RWPE2 (cell line): ENCODE measurements at places on chromosomes 1 and 21.

DNA sequence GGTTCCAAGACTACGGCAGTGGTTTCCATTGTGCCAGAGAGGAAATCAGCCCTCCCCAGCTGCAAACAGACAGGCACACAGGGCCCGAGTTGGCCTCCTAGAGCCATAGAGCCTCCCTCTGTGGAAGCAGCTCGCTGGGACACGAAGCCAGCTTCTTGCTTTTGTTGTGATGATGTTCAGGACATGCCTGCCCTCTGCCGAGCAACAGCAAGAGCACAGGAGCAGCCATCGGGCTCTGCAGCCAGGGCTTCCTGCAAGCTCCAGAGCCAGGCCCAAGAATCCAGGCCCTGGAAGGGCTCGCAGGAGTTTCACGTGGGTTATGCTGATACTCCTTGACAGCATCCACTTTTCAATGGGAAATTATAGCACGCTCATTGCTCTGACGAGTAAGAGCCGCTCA lies 18.5 kb downstream of the NPHP4 start:
- DNase-seq, result no peak

GRCh38 chr1:95012389-95012788 lies 60.4 kb downstream of the ALG14 start:
- no peak for DNase-seq

- no peak for DNase-seq
Measured at GRCh38 chr1:201395936-201396335, 3.2 kb downstream of the LAD1 start.

DNA sequence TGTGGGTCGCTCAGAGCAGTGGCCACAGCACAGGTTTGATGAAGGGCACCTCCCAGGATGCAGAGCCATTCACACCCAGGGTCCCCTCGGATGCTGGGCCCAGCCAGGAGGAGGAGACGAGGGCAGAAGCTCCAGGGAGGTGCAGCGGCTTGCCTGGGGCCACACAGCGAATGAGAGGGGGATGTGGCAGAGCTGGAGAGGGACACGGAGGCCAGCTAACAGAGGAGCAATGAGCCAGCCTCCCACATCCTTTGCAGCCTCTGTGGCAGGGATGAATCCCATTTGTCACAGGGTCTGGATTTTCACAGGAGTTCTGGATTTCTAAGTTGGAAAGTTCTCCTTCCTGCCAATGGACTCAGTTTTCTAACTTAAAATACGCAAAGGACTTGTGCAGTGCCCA lies 35.9 kb downstream of the CHD5 start:
- no peak for DNase-seq

GRCh38 chr1:2544875-2545640 lies 11.1 kb upstream of the TNFRSF14 start:
- DNase-seq, result no peak

DNA sequence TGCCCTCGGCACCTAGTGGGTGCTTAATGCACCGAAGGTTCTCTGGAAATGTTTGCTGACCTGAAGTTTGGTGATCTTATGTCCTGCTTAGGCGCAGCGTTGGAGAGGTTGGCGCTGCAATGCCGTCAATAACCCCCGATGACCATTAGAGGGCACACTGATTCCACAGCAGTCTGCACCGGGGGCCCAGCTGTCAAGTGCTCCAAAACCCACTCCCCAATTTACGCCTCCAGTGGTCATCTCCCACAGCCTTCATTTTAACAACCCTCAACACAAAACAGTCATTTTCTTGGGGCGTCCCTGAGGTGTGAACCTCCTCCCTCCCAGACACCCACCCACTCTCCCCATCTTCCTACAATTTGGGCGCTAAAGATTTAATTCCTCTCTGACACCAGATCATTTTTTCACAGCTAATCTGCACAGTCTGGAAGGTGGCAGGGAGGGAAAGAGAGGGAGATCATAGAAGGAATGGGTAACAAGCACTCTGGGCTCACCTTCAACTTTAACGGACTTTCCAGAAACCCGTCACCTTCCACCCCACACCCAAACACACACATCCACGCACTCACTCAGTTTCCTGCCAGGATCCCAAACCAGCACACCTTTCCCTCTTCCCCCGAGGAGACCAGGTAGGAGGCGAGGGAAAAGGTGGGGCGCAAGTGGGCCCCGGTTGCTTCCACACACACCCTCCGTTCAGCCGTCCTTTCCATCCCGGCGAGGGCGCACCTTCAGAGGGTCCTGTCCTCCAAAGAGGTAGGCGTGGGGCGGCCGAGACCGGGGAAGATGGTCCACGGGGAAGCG lies 570 bp upstream of the NPR1 start:
- no peak for DNase-seq

DNA sequence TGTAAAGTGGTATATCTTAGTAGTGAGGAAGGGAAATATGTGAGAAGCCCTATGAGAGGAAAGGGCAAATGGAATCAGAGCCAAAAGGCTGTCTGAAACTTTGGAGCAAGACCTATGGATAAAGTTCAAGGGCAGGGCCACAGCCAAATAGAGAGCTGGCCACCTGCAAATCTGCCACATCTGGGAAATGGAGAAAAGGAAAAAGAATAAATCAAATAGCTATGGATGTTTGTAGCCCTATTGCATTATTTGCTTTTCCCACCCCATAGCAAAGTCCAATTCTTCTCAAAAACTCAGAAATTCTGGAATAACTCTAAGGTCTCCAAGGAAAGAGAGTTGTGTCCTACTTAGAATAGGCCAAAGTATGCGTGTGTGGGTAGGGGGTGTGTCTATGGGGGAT lies 4.0 kb upstream of the HLX start:
- DNase-seq, result no peak

DNA sequence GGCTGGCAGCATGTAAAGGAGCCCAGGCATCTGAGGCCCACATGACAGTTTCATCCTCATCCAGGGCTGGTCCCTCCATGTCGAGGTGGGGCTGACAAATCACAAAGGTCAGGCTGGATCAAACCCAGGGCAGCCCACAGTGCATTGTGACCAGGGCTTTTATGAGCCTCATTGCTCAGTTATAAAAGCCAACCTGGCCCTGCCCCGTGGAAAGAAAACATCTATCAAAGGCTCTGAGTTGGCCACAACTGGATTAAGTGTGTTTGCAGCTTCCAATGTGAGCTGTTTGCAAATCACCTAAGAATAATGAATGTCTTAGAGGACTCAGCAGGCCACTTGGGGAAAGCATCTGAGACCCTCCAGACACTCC lies 45.4 kb downstream of the GRHL3 start:
- DNase-seq, result no peak

- no peak for DNase-seq
Measured at GRCh38 chr1:8740034-8740449, 77.4 kb downstream of the RERE start.

- no peak for DNase-seq
Measured at GRCh38 chr1:54696262-54696661, 19.4 kb upstream of the TTC4 start.

- no peak for DNase-seq
Measured at GRCh38 chr1:44826375-44827196, 16.5 kb downstream of the PTCH2 start.

GRCh38 chr1:52914463-52914862 lies 7.1 kb downstream of the ECHDC2 start:
- no peak for DNase-seq

- DNase-seq, result no peak
Measured at GRCh38 chr1:244067893-244068292, 16.8 kb downstream of the ZBTB18 start.

DNA sequence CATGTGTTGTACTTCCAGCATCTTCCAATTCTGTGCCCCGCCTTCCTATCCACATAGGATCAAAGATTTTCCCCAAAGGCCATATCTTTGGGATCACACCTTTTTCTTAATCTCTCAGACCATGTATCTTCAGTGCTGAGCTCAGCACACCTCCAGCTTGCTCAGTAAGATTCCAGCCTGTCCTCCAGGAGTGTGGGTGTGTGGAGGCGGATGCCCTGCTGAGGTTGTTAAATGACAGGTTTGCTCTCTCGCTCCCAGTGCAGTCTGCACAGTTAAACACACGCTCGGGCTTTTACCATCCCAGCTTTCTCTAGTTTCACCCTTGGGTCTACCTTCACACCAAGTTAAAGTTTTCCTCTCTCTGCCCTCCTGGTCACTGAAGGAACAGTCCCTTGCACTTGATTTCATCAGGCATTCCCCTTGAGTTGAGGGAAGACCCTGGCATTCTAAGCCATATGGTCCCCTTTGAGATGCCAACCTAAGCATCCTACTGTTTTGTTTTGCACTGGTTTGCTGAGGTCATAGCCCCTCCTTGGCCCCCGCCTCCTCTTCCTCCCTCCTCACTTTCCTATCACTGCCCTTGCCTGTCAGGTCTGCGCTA lies 13.7 kb downstream of the MYOG start:
- DNase-seq, result peak; percentile 4

DNA sequence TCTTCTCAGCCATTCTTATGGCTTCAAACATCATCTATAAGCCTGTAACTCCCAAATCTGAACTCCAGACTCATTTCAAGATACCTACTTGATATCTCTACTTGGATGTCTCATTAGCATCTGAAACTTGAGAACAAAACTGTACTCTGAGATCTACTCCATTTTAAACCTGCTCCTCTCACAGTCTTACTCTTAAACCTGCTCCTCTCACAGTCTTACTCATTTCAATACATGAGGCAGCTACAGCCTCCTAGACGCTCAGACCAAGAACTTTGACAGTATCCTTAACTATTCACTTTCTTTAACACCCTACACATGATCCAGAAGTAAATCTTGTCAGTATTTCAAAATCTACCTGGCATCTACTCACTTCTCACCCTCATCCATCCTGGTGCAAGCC lies 54.3 kb downstream of the NBPF6 start:
- DNase-seq, result no peak

- peak; percentile 83 for DNase-seq
Measured at GRCh38 chr1:56578963-56579875, at the start of gene PLPP3. Gene PLPP3 (minus strand): TSS chr1:56579563. CDS start chr1:56579016, 547 bp downstream.

GRCh38 chr1:64519901-64520300 lies 50.0 kb downstream of the CACHD1 start:
- DNase-seq, result no peak

- no peak for DNase-seq
Measured at GRCh38 chr1:104309673-104310072, 560.0 kb downstream of the AMY1C start.

GRCh38 chr1:110606657-110607535 lies 738 bp upstream of the KCNA2 start:
- DNase-seq, result peak; percentile 34

DNA sequence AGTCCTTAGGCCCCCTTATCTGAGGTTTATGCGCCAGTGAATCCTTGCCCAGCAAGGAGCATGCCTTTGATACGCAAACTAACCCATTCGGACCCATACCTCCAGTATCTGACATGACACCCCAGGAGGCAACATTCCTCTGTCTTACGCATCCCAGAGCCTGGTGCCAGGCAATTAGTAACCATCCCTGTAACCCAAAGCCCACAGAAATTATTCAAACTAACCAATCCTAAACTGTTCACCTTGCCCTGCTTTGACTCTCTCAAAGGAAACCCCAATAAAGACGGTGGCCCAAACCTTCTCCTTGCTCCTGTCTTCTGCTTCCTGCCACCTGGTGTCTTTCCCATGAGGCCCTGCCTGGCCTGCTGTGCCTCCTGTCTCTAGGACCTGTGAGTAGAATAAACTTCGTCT lies 36.4 kb downstream of the ZNF496 start:
- no peak for DNase-seq

GRCh38 chr1:44594871-44595735 lies 79.2 kb downstream of the TMEM53 start:
- DNase-seq, result peak; percentile 78

DNA sequence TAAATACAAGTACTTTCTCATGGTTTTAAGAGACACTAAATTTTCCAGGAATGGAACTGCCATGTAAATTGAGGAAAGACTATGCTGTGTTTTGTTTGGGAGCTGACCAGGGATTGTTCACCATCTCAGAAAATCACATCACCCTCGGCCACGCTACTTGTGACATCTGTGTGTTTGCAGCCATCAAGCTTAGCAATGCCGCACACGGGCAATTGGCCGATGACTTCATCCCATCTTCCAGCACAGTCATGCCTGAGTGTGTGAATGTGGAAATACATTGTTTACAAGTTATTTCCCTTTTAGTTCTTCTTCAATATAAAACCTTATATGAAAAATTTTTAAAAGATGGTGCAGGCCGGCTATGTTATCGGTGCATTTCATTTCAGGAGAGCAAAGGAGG lies 121.6 kb downstream of the GLIS1 start:
- DNase-seq, result peak; percentile 11

DNA sequence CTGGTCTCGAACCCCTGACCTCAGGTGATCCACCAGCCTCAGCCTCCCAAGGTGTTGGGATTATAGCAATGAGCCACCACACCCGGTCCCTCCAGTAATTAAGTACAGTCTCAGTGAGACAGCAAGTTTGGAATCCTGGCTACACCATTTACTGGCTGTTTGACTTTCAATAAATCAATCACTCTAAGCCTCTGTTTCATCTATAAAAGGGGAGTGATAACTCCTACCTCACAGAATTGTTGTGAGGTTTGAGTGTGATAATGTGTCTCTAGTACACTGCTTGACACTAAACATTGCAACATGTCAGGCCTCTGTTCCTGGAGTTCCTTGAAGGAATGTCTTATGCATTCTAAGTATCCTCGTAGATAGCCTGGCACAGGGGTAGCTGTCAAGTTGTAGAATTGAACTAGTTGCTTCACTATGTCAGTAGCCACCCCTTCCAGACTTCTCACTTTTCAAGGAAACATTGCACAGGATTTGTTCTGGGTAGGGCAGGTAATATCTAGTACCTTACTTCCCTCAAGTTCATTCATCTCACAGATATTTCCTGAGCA lies 12.4 kb downstream of the ENTREP3 start:
- no peak for DNase-seq

GRCh38 chr1:109792056-109792831 lies 28.5 kb upstream of the EPS8L3 start:
- peak; percentile 83 for DNase-seq

DNA sequence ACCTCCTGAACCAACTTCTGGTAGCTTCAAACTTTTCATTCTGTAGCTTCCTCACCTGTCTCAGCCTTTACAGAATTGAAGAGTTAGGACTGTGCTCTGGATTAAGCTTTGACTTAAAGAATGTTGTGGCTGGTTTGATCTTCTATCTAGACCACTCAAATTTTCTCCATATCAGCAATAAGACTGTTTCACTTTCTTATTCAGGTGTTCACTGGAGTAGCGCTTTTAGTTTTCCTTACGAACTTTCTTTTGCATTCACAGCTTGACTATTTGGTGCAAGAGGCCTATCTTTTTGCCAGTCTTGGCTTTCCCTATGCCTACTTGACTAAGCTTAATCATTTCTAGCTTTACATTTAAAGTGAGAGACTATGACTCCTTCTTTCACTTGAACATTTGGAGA lies 31.5 kb downstream of the FGGY start:
- DNase-seq, result no peak
